ENCODE measurements at places on chromosomes 2 and 18.

DNA sequence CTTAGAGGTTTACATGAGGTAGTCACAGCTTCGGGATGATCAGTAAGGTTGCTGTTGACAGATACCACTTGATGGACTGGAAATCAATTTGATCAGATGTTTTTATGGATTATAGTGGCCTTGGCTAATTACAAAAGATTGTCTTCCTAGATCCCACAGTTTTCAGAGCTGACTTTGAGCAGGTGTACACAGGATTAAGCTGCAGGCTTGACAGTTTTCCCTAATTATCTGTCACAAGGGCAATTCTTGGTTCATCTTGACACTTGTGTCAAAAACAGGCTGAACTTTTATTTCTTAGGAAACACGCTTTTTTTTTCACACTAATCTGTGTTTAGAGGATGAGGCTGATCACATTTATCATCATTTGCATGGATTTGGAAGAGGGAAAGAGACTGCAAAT, 824.0 kb upstream of the PIK3C3 start:
- no peak for DNase-seq

GRCh38 chr2:103179798-103180197, 418.0 kb downstream of the TMEM182 start:
- no peak for DNase-seq

GRCh38 chr2:227703961-227704360, 13.9 kb downstream of the SLC19A3 start:
- no peak for DNase-seq

DNA sequence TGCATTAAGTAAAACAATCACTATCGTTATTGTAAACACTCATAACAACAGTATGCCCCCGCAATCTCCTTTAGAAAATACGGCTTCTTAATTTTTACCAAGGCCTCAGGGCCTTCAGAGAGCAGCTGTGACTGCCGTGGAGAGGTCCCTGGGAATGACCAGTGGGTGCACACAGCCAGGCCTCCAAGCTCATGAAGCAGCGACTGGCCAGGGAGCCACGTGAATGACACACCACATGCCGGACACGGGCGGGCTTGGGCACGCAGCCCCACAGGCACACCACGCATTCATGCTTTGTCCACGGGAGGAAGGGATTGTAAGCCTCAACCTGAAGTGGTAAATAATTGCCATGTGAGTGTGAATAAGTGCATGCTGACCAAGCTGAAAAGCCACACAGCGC, 121.0 kb downstream of the EIPR1 start:
- no peak for DNase-seq

DNA sequence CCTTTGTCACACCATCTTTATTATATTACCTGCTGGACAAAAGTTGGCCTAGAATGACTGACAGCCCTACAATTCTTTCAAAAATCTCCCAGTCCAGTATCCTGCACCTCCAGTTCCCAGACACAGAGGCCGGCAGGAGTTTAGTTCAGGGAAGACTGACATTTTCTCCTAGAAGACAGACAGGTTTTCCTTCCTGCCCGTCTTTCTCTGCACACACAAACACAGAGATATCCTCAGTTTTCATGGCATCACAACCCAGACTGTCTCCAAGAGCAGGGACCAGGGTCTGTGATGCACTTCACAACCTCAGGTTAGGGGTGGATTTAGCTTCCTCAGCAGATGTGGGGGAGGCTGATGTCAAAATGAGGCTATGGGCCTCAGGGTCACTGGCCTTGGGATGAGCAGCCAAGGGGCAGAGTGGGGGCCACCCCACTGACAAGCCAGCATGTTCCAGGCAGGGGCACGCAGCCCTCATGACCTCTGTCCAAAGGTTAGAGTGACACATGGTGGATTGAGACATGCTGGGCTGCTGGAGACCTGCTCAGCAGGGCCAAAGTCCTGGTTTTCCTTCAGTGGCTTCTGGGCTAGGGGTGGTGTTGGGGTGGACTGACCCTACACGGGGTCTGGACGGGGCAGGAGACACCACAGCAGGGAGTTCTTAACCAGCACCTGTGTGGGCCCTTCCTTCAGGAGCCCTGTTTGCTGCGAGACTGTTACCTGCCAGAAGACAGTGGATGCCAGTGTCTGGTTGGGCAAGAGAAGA, 70.5 kb downstream of the SFXN5 start:
- no peak for DNase-seq
